ENCODE measurements at places on chromosomes 1 and 21.

DNA sequence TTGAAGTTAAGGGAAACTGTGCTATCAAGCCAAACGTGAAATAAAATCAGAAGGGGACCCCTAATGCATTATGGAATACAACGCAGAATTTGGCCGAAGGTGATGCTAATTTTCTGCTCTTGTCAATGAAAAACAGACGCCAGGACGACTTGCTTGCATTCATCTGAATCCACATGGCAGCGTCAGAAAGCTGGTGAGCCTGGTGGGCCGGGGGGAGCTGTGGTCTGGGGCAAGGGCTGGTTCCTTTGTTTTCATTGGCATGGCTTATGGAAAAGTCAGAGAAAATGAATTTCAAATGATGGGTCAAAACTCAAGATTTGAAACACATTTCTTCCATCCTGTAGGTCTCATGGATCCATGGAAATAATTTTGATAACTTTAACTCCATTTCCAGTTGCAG lies 86.4 kb upstream of the RUNX1 start:
- DNase-seq, result no peak

GRCh38 chr1:54095546-54096226 lies 42.3 kb downstream of the TCEANC2 start:
- no peak for DNase-seq

- peak; percentile 57 for DNase-seq
Observed at GRCh38 chr1:87953732-87954344, 625.2 kb downstream of the LMO4 start.

DNA sequence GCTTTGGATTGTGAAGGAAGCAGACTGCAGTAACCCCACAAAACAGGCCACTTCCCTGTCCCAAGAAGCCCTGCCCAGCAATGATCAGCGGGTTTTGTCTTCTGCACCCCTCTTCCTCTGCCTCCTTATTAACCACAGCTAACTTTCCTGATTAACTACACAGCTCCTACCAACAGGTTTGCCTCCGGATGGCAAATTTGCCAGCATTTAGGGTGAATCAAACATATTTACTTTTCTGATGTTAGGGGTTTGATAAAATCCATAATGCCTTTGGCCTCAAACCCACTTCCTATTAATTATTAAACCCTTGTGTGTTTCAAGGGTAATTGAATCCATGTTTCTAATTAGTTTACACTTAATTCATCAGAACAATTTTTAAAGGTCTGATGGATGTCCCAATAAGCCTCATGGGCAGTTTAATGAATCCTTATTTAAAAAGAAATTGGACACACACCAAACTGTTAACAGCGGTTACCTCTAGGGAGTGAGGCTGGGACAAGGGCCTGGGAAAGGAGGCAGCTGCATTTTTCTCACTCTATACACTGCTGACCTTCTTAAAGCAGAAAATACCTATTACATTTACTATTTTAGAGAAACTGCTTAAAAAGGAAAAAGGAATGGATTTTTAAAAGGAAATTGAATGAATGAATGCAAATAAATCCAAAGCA lies 91.9 kb downstream of the CSMD2 start:
- no peak for DNase-seq

- DNase-seq, result no peak
Observed at GRCh38 chr1:187883356-187883755, 1054.6 kb downstream of the PLA2G4A start.

All from astrocyte of the cerebellum (primary cell).